Fibroblast of the aortic adventitia (primary cell): ENCODE measurements at places on chromosomes 2 and 18. TPM values are rescaled to one million over a fixed set of nuclear protein-coding genes. Genes with fewer than 3 reads are reported as not detected.

CCDC74A gene
- 15.1 and 34.4 TPM in 2 replicates for total RNA-seq

KRTCAP3 gene
- total RNA-seq = not detected in 2 replicates

ZNF514 gene
- 12.4 and 16.1 TPM in 2 replicates for total RNA-seq

HOXD3 gene
- total RNA-seq = 0.09 TPM in 1 of 2 replicates, not detected in the other

TET3 gene
- 2.4 and 6.1 TPM in 2 replicates for total RNA-seq

ACVR1C gene
- total RNA-seq = 0.63 and 1.2 TPM in 2 replicates

SLC40A1 gene
- 19.7 and 306 TPM in 2 replicates for total RNA-seq

LAMA3 gene
- total RNA-seq = 5.1 and 15.7 TPM in 2 replicates
